ENCODE measurements at places on chromosomes 3 and 15. TPM values are rescaled to one million over a fixed set of nuclear protein-coding genes. Genes with fewer than 3 reads are reported as not detected.

Gene GOLIM4
- 17.2 TPM for total RNA-seq

Gene TMEM207
- total RNA-seq: not detected

Gene ITGA11
- total RNA-seq: 0.92 TPM

Gene CP
- total RNA-seq: not detected

Gene SST
- not detected for total RNA-seq

Gene PAK6
- total RNA-seq: 0.27 TPM

Gene NAALADL2
- not detected for total RNA-seq

Gene ROPN1
- total RNA-seq: not detected

Gene POTEB2
- total RNA-seq: not detected

Gene PTH1R
- total RNA-seq: not detected

Gene MORC1
- total RNA-seq: not detected

Gene CAMK2N2
- total RNA-seq: 0.18 TPM

Gene CDC25A
- total RNA-seq: 39.1 TPM

Gene RAB6B
- 7.6 TPM for total RNA-seq

Gene CLDN16
- total RNA-seq: not detected

Gene C2CD4B
- total RNA-seq: 0.14 TPM

Gene DAG1
- 17.0 TPM for total RNA-seq

All from activated T-helper 2 cell treated with anti-CD3 and anti-CD28 coated beads, Interferon-gamma antibody, Interleukin-2, Interleukin-4, amounts not matched to agents 10 μg/mL and 5 μg/mL and 100 μg/mL, durations not matched to agents 14 hours and 24 hours and 36 hours (primary cell).